Stimulated activated CD4-positive, alpha-beta T cell treated with anti-CD3 and anti-CD28 coated beads, TNF-alpha, amount 100 ng/mL, for 1 hour (primary cell): ENCODE measurements at places on chromosomes 2 and 18.

GRCh38 chr18:28767727-28768211, 590.8 kb upstream of the CDH2 start:
- DNase-seq, result no peak

GRCh38 chr2:187842978-187843847, 289.0 kb upstream of the TFPI start:
- no peak for DNase-seq

- DNase-seq, result no peak
Observed at GRCh38 chr2:120798567-120799247, 63.0 kb downstream of the GLI2 start.

DNA sequence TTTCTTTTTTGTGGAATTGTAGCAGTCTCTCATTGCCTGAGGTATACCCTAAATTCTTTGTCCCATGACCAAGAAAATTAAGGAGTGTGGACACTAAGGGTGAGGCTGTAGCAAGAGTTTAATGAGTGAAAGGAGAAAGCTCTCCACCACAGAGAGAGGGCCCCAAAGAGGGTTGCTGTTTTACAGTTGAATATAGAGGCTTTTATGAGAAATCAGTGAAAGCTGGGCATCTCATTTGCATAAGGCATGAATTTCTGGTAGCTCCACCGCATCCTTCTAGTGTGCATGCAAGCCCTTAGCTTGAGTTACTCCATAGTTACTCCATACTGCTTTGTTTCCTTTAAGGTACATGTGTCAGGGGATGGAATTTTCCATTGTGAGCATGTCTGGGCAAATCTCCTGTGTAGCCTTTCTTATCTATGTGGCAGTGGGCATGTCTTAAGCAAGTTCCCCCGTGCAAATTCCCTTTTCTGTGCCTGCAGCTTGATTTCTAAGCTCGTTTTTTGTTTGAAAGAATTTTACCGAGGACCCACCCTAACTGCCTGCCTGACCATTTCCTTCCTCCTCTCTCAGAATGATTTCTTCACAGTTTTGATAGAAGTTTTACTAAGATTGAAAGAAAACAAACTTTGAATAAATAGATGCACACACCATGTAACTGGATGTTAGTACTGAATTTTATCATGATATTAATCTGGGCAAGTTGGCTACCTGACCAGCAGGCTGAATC, 218.9 kb downstream of the PARD3B start:
- DNase-seq, result no peak

GRCh38 chr2:240986787-240987411, 11.5 kb upstream of the SNED1 start:
- DNase-seq, result no peak

- no peak for DNase-seq
Observed at GRCh38 chr18:9563331-9563730, 51.0 kb downstream of the PPP4R1 start.

- DNase-seq, result no peak
Observed at GRCh38 chr2:107735201-107735600, 91.5 kb upstream of the RGPD4 start.
